ENCODE measurements at places on chromosomes 3 and 15.

DNA sequence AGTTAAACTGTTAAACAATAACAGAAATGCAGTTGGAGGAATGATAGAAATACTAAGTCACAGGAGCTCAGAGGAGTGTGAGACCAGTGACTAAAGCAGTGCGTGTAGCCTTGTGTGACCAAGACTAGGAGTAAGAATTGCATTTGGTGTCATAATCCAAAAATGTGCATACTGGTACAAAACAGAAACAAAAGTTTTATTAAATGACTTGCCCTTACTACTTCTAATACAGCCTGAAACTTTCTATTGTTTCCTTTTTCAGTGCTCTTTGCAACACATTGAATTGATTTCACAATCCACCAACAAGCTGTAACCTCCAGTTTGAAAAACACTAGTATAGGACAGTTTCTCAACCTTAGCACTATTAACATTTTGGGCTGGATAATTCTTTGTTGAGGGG lies 17.1 kb downstream of the SNX1 start:
- DNase-seq, result no peak

- no peak for DNase-seq
Measured at GRCh38 chr3:36991147-36991546, 1.8 kb downstream of the EPM2AIP1 start.

- no peak for DNase-seq
Measured at GRCh38 chr3:135908737-135909136, 56.8 kb upstream of the PPP2R3A start.

DNA sequence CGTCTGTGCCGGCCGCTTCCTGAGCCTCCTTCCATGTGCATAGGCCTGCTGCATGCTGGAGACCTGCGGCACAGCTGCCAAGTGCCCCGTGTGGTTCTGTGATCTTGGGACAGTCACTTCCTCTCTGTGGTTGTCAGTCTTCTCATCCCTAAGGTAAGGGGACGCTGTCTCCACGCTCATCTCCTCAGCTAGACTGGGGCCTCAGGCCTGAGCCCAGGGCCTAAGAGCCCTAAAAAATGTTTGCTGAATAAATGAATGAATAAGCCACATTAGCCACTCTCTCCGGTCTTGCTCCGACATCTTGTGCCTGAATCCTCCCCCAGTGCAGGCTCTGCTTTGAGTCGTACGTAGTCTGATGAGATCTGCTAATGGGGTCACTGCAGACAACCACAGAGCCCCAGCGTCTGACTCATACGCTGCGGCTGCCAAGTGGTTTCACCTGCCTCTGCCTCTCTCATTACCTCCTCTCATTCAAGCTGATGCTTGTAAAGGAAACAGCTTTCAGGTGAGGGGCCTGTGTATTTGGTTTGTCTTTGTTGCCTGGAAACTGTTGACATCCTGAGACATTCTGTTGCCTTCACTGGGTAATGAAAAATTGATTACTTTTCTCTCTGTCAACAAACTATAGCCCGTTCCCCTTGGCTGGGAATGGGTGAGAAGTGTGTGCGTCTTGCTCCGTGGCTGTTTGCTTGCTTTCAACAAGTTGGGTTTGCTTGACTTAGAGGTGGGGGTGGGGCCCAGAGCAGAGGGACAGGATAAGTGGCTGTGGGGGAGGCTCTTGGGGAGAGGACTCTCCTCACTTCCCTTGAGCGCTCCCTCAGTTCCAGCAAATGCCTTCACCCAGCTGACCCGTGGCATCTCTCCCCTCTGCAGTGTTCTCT lies 15.9 kb downstream of the RPLP1 start:
- DNase-seq, result peak; percentile 96

DNA sequence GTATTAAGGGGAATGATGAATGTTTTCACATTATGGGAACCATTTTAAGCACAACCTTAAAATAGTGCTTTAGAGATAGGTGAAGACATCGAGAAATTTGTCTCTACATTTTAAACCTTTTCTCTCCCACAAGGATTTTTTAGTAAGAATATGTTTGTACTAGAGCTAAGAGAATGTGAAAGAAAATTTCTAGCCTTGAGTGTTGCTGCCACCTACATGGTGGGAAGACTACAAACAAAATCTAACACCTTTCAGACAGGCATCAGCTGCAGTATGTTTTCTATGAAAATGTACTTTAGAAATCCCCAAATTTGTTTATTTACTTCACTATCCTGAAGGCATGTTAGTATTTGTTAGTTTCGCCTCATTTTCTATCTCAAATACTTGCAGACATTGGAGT lies 247.4 kb downstream of the WDR72 start:
- no peak for DNase-seq

DNA sequence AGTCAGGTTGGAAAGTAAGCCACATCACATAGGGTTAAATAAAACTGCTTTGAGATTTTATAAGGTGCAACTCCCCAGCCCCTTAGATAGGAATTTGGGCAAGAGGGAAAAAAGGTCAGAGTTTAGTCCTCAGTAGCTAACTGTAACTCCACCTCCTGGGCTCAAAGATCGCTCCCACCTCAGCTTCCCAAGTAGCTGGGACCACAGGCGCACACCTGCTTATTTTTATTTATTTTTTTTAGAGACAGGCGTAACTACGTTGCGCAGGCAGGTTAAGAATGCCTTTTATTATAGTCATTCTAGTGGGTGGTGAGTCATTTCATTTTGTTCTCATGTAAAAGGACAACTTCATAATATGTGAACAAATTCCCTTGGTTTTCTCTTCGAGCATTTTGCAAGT lies 14.7 kb downstream of the TM2D3 start:
- DNase-seq, result no peak

GRCh38 chr3:186869253-186870100 lies 27.0 kb downstream of the ADIPOQ start:
- DNase-seq, result no peak

DNA sequence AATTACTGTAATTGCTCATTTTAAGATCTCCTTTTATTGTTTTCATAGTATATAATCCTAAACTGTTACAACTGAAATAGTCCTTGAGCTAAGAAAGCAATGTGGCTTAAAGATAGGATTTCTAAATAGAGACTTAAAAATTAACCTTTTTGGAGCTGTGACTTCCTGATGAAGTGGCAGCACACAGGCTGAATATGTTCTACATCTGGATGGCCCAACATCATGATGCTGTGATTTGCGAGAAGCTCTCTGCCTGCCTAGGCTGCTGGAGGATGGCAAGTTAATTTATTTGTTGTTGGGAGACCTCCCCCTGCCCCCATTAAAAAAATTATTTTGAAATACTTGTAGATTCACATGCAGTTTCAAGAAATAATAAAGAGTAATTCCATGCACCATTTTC lies 134.5 kb downstream of the IGF1R start:
- DNase-seq, result no peak

GRCh38 chr15:75171408-75171807 lies 30.3 kb upstream of the C15orf39 start:
- no peak for DNase-seq

- no peak for DNase-seq
Measured at GRCh38 chr3:185820973-185821758, 3.7 kb downstream of the IGF2BP2 start.

GRCh38 chr3:185082149-185082548 lies 70.7 kb downstream of the C3orf70 start:
- DNase-seq, result no peak

DNA sequence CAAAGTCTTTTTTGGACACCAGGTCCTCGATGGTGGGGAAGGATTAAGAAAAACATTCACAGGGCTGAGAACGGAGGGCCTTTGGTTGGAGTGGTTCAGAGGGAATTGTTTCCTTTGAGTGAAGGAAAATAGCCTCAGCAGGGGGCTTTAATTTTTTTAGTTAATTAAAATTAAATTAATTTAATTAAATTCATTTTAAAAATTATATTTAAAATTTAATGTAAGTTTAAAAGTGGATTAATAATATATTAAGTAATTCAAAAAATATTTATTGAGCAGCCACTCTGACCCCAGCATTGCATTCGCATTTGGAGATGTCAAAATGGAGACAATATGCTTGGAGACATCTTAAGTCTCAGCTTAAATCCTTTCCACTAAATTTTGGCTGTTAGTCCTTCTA lies 136.7 kb downstream of the KCNH8 start:
- no peak for DNase-seq

DNA sequence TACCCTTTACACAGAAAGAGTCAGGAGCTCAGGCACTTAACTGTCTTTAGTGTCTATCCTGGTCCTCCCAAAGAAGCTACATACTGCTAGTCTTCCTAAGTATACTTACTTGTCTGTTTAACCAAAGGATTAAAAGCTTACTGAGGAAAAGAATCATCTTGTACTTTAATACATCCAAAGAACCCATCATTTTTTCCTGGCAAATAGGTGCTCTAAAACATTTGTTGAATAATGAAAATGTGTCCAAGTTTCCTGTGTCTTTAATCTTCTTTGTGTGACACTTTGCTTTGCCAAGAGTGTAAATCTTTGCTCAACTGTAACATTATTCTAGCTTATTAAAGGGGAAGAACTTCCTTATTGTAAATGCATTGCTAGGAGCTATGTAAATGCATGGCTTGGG lies 519.2 kb downstream of the OTOL1 start:
- DNase-seq, result no peak

DNA sequence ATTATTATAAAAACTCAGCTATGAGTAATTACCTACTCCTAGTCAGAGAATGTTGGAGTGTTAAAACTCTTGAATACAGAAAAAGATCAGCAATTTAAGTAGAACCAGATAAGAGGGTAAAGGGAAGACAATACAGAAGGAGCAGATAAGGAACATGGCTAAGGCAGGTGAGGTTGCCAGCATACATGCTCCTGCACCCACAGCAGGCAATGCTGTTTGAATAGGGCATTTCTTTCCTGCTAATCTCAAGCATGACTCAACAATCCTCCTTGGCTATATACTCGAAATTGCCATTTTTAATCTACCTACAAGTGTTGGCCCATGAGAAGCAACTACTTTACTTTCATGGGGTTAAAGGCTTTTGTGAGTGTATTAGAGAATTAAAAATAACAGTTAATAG lies 494.5 kb downstream of the DIPK2A start:
- DNase-seq, result no peak
